ENCODE measurements at places on chromosomes 1 and 21.

DNA sequence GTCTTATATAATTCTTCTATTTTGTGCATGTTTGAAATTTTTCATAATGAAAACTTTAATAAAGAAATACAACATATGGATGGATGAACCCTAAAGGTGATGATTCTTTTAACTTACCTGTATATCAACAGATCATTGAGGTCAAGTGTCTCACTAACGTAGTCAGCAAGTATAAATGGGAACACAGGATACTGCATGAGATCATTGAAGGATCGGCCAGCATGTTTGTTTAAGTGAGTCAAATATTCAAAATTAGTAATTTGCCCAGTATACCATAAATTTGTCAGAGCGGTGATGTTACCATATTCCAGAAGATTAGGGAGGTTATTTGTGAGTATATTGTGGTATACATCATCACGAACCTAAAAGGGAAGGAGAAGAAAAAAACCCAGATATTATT is 71.0 kb upstream of the GNG4 start:
- no peak for DNase-seq

- DNase-seq, result no peak
These were observed 131.9 kb upstream of the C1orf105 start for GRCh38 chr1:172288581-172288980.

DNA sequence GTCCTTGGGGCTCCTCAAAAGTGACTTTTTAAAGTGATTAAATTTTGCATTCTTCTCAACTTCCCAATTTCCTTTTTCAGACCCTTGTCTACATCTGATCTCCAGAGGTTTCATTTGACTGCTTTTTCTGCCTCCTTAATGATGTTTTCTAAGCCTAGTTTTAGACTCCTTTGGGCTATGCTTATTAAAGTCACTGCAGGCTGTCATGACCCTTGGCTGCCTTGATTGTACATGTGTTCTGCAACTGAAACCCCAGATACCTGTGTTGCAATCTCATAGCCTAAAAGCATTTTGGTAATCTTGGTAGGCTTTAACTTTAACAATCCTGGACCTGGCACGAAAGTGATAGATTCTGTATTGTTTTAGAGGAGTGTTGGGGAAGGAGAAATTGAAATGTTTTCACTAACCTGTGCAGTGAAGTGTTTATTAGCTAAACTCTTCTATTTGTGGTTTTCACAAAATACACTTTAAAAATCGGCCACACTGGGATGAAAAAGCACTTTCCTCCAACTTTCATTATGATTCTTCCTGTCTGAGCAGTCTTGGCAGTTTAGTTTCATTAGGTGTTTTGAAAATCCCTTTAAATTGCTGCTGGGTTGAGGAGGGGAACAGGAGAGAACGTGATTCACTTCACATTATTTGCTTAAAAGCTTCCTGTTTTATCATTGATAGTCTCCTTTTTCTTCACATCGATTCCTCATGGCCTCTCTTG is 4.9 kb downstream of the MACO1 start:
- no peak for DNase-seq

- no peak for DNase-seq
These were observed 46.7 kb downstream of the OLIG1 start for GRCh38 chr21:33116676-33117075.

- no peak for DNase-seq
These were observed 21.0 kb upstream of the CXADR start for GRCh38 chr21:17491716-17492414.

GRCh38 chr1:115807723-115808122 is 33.2 kb downstream of the NHLH2 start:
- no peak for DNase-seq

DNA sequence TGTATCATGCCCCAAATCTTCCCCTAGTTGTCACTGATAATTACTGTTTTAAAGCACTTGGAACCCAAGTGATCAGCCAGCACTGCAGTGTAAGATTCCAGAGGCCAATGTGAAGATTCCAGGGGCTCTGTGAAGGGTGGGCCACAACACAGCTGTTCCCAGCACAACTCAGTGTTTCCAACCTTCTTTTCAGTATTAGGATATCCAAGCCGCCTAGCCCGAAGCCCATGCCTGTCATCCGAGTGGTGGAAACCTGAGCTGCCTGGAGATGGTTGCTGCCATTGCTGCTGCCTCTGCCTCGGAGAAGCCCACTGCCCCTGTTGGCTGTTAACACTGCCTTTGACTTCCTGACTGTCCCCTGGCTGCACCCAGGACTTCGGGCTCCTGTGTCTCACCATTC is 30.4 kb upstream of the SNX27 start:
- DNase-seq, result no peak

GRCh38 chr1:76292418-76293184 is 218.1 kb downstream of the ST6GALNAC3 start:
- no peak for DNase-seq

- DNase-seq, result no peak
These were observed 148.2 kb downstream of the PRDM16 start for GRCh38 chr1:3217181-3217641.

GRCh38 chr1:81949421-81949820 is 148.7 kb downstream of the ADGRL2 start:
- DNase-seq, result no peak

- no peak for DNase-seq
These were observed 157.6 kb downstream of the EDEM3 start for GRCh38 chr1:184596950-184597645.

DNA sequence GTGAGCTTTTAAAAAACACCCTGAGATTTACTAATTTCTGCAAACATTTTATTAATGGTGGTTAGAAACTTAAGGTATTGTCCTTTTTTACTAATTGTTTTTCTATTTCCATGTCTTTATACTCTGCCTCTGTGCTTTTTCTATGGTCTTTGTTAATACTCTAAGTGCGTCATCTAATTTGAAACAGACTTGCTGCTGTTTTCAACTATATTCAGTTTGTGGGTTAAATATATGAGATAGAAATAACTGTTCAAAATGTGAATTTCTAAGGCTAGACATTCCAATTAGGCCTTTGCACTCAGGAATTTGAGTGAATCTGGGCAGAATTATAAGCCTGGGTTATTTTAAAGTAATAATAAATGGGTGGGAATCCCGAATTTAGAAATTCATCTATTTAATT is 82.4 kb upstream of the COL11A1 start:
- no peak for DNase-seq

- no peak for DNase-seq
These were observed 25.3 kb downstream of the BRINP3 start for GRCh38 chr1:190452272-190452848.

DNA sequence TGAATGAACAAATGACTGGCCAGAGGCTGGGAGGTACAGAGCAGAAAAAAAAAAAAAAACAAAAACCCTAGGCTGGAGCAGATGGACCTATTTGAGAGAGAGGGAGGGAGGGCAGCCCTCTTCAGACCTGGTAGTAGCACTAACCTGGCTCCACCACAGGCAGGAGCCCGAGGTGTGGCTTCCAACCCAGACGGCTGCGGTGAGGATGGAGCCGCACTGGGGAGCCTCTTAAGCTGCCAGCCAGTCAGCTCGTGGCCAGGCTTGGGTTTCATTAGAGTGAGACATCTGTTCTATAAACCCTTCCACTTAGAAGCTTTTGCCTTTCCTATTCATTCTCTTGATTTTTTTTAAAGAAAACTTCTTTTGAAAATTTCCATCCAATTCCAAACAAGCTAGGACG is 16.8 kb downstream of the LGR6 start:
- DNase-seq, result no peak

DNA sequence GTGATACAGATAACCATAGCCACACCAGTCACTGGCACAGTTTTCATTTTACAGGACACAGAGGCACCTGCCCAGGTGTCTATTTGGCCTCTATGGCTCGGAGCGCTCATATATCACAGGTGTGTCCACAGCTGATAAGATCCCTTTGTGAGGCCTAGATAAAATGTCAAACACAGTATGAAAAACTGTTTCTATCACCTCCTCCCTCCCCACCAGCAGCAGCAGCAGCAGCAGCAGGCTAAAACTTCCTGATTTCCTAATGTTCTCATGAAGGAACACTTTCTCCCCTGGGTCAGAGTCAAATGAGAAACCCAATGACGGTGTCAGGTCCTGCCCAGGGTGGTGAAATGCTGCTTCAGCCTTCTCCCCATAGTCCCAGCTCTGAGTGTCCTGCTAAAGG is 24.4 kb downstream of the ELAPOR1 start:
- DNase-seq, result no peak

DNA sequence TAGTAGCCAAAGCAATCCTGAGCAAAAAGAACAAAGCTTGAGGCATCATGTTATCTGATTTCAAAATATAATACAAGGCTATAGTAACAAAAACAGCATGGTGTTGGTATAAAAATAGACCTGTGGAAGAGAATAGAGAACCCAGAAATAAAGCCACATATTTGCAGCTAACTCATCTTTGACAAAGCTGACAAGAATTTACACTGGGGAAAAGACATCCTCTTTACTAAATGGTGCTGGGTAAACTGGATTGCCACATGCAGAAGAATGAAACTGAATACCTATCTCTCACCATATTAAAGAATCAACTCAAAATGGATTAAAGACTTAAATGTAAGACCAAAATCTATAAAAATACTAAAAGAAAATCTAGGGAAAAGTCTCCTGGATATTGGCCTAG is 59.5 kb upstream of the CD55 start:
- DNase-seq, result no peak

- DNase-seq, result no peak
These were observed 1.5 kb downstream of the CENPF start for GRCh38 chr1:214604523-214604922.

GRCh38 chr1:13764588-13765332 is 64.8 kb downstream of the PRDM2 start:
- DNase-seq, result no peak

DNA sequence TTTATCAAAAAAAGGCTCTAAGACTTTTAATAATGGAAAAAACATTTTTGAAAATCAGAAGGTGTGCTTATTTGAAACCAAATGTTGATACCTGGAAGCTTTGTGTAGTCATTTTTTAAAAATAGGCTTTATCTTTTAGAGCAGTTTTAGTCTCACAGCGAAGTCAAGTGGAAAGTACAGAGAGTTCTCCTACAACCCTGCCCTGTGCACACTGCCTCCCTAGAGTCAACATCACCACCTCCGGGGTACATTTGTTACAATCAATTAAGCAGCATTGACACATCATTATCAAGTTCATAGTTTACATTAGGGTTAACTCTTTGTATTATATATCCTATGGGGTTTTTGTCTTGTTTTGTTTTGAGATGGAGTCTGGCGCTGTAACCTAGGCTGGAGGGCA is 10.7 kb upstream of the ERO1B start:
- DNase-seq, result no peak

DNA sequence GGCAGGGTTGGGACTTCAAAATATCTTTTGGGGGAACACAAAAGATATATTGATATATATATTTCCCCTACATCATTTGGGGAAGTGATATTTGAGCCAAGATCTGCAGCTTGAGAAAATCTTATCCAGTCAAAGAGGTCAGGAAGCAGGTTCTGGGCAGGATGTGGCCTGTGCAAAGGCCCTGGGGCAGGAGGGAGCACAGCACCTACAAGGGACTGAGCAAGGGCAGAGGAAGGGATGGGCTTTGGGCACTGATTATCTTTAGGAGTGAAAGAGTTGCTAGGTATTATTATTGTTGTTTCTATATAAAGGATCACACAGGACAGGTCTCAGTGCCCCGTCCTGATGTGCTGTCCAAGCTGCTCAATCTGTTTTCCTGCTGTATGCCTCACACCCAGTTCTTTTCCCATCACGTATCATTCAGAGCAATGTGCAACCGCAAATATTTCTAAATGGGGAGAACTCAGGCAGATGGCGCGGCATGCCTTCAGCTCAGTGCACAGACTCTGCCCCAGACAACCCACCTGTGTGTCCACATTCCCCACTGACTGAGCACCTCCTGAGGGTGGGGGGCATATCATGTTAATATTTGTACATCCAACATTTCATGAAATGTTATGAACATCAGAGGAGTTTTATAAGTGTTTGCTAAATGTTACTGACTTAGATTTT is 28.1 kb upstream of the GPR137B start:
- DNase-seq, result no peak

- DNase-seq, result no peak
These were observed 12.0 kb upstream of the KCNC4 start for GRCh38 chr1:110197905-110198629.

DNA sequence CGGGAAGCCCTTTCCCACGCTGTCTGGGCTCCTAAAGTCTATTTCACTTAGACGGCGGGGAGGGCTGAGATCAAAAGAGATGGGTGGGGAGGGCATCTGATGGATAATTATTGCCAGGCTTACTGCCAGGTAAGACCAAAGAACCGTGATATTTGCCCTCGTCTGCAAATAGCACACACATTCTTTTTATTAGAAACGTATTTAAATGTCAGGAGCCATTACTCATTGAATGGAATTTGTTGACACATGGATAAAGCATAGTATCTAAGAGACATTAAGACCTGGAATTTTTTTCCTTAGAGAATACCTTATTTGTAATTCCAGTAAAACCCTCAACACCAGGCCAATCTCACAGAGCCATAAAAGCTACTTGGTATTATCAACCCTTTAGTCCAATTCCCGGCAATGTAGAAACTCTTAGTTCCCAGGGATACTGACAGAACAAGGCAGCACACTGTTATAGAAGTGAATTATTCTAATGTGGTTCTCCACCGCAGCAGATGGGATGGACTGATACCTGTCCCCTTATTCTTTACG is 10.6 kb downstream of the URB1 start:
- DNase-seq, result no peak

- no peak for DNase-seq
These were observed 1.8 kb downstream of the PLPP3 start for GRCh38 chr1:56577406-56578137.

GRCh38 chr1:98659879-98660278 is 1.6 kb upstream of the SNX7 start:
- no peak for DNase-seq

- DNase-seq, result no peak
These were observed 58.3 kb downstream of the ERI3 start for GRCh38 chr1:44296806-44297205.

DNA sequence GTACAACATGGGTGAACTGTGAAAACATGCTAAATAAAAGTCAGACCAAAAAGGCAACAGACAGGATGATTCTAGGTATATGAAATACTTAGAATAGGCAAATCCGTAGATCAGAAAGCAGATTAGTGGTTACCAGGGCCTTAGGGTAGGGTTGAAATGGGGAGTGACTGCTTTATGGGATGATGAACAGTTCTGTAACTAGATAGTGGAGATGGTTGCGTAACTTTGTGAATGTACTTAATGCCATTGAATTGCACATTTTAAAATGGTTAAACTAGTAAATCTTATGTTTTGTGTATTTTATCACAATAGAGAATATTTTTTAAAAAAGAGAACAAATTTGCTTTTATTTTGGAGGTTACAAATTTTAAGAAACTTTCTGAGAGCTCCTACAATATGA is 17.4 kb downstream of the ZNF326 start:
- no peak for DNase-seq

GRCh38 chr1:163171826-163172225 is 30.9 kb downstream of the RGS5 start:
- DNase-seq, result no peak

DNA sequence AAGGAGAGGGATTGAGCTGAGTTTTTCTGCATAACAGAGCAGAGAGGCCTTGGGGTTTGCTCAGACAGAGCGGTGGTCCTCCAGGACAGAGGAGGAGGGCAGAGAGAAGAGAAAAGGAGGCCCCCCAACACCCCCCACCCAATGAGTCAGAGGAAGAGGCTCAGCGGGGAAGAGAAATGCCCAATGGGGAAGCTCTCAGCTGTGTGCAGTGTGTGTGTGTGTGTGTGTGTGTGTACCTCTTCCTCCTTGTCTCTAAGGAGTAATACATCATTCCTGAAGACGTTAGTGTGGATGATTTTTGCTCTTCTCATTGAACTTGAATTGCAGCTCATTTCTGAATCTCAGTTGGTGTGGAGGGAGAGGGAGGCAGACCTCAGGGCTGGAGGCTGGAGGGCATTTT is 8.7 kb downstream of the TMPRSS3 start:
- DNase-seq, result no peak

GRCh38 chr1:114756009-114756892 is 1.5 kb downstream of the CSDE1 start:
- no peak for DNase-seq
